ENCODE measurements at places on chromosomes 3 and 15.

DNA sequence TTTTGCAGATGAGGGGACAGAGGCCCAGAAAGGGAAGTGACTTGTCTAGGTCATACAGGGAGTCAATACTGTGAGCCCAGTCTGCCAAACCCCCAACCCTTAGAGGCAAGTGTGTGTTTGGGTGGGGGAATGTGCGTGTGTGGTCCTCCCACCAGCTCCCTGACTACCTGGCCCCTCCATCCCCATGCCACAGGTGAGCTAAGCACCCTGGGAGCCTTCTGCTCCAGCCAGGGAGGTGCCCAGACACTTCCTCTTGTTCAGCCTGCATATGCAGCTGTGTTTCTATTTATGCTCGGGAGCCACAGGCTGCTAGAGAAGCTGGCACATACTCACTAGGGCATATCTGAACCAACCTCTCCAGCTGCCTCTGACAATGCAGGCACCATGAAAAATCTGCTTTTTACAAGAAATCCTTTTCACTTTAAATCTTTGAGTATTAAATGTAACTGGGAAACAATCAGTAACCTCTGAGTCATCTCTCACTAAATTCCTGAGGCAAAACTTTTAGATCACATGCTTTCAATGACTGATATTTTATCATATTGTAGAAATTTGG lies 20.7 kb downstream of the TBC1D2B start:
- no peak for DNase-seq

GRCh38 chr15:66927201-66928077 lies 138.0 kb upstream of the SMAD3 start:
- DNase-seq = no peak

DNA sequence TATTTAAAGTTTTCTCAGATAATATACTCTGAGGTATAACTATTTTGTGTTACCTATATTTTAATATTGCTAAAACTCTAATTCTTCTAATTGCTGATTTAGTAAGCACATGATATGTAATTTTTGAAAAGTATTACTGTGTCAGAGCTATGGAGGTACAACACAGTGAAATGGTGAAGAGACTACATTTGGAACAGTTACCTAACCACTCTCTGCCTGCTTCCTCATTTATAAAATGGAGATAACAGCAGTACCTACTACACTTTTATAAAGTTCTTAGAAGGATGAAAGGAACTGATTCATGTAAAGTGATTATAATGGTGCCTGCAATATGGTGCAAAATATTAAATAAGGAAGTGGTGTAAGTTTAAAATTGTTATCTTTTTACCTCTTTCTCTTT lies 16.3 kb upstream of the NEK10 start:
- no peak for DNase-seq

DNA sequence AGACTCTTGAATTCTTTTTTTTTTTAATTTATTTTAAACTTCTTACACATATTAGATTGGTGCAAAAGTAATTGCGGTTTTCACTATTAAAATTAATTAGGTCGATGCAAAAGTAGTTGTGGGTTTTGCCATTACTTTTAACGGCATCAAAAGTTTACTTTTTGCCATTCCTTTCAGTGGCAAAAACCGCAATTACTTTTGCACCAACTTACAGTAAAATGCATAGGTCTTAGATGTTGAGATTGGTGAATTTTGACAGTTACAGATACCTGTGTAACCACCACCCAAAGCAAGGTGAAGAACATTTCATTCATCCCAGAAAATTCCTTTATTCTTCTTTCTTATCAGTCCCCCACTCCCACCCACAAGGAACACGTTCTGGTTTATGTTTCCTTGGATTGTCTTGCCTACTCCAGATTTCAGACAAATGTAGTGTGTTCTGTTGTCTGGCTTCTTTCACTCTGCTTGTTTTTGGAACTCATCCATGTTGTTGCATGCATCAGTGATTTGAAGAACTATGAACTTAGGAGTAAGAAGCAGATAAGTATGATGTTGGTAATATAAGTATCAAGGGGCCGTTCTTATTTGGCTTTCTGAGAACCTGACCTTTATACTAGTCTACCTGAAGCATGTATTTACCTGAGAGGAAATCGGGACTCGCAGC lies 198.4 kb upstream of the UBE2E1 start:
- DNase-seq = no peak

DNA sequence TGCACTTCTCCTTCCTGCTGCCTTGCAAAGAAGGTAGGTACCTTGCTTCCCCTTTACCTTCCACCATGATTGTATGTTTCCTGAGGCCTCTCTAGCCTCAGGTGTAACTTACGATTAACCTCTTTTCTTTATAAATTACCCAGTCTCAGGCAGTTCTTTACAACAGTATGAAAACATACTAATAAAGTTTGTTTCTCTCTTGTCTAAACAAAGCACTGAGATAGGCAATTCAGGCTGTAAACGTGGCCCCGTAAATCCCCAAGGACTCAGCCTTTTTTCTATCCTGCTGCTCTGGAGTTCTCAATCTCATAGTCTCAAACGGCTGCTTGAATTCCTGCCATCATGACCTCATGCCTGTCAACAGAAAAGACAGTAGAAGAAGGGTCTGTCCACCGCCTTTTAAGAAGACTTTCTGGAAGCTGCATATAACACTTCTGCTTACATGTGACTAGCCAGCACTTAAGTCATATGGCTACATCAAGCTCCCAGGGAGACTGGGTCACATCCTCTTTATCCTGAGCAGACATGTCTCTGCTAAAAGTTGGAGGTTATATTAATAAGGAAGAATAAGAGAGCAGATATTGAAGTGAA lies 257.8 kb downstream of the EBLN2 start:
- DNase-seq = no peak

DNA sequence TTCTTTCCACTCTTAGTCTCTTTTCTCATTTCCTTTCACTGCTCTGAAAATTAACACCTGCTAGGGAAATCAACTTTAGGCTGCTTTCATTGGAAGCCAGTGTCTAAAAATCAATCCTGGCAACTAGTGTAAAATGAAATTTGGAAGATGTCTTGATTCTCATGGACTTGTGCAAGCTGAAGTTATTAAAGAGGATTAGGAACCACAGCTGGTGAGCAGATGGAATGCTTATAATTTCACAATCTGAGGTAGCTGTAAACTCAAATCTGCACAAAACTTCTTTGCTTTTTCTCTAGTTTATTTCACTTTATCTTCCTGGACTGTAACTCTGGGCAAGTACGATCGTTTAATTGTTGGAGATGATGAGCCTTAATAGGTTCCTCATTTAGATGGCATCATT lies 175.6 kb downstream of the GHSR start:
- no peak for DNase-seq

- no peak for DNase-seq
Observed at GRCh38 chr3:184632551-184633236, 71.1 kb downstream of the EPHB3 start.

DNA sequence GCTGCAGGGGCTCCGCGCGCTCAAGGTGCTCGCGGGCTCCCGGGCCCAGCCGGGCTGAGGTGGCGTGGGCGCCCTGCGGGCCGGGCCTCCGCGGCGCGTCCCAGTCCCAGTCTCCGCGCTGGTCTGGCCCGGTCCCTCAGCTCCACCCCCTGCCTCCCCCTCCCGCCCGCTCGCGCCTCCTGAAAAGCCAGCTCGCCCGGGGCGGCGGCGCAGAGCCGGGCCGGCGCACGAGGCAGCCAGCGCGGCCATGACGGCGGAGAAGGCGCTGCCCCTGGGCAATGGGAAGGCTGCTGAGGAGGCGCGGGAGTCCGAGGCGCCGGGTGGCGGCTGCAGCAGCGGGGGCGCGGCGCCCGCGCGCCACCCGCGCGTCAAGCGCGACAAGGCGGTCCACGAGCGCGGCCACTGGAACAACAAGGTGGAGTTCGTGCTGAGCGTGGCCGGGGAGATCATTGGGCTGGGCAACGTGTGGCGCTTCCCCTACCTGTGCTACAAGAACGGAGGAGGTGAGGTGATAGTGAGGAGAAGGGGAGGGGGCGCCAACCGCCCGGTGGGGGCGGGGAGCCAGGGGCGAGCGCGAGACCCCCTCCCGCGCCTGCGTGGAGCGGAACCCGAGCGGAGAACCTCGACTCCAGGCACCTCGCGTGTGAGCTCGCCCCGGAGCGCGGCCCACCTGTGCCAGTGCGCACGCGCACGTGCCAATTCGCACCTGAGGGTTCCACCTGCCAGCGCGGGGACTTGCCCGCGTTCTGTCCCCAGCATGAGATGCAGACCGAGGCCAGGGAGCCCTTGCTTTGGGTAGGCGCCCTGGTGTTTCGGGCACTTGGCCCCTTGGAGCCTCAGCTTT lies at the start of gene SLC6A11:
Gene SLC6A11 (plus strand): TSS at position 210 of the 844 bp plus-strand sequence. CDS start 38 bp downstream, at position 248.
- DNase-seq = no peak

Measured in astrocyte of the cerebellum (primary cell).